ENCODE measurements at places on chromosomes 16 and 17.

GRCh38 chr17:1724351-1724868 is at the start of gene WDR81:
Gene WDR81, plus strand, starts transcription at chr17:1724704. Its CDS starts 256 bp downstream, at chr17:1724960.
- DNase-seq, result peak; percentile 87

GRCh38 chr17:76673729-76674128 is 30.2 kb upstream of the ST6GALNAC1 start:
- no peak for DNase-seq

- peak; percentile 78 for DNase-seq
Observed at GRCh38 chr17:78237401-78238012, 6.1 kb downstream of the TMEM235 start.

- no peak for DNase-seq
Observed at GRCh38 chr17:32917081-32917480, 10.9 kb upstream of the TMEM98 start.

DNA sequence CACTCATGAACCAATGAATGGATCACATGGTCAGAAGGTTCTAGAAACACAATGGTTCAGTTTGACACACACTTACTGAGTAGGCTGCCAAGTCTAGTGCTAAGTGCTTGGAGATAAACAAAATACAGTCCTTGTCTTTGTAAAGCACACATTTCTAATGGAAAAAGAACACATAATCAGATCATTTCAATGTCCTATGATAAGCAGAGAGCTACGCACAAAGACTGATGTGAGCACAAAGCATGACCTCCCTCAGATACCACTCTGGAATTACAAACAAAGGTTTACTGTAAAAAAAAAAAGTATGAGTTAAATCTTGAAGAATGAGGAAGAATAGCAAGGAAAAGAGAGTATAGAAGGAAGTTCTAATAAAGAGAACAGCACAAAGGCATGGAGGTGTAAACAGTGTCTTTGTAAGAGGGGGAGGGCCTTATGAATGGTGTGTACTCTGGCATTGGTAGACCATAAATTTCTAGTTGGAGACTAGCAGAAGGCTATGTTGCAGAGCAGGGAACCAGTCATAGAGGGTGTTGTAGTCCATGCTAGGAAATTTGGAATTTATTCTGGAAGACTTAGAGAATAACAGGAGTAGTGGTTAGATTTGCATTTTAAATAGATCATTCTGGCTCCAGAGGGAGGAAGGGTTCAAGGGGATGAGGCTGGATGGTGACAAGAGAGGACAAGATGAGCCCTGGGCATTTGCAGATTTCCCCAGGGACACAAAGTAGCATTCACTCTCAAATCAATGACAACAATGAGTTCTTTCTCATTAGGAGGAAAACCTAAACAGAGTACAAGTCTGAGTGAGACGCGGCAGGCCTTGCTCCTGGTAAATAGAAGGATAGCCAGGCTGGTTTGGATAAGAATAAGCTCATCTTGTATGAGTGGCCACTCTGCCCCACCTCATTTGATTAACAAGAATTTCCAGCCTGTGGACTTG is 468.0 kb downstream of the TOX3 start:
- DNase-seq, result peak; percentile 9

DNA sequence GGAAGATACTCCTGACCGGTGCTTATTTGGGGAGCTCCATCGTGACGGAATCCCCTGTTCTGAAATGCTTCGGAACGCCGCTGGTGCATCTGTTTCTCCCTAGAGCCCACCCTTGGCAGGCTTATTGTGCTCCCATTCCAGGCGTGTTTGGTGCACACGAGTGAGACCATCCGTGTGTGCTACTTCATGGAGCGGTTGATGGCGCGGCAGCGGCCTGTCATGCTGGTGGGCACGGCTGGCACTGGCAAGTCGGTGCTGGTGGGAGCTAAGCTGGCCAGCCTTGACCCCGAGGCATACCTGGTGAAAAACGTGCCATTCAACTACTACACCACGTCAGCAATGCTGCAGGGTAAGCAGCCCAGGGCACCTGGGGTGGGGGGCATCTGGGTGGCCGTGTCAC is 170.7 kb downstream of the DNAH9 start:
- DNase-seq, result no peak

GRCh38 chr17:17321356-17322025 is 18.3 kb downstream of the NT5M start:
- no peak for DNase-seq

- no peak for DNase-seq
Observed at GRCh38 chr17:61381537-61381936, 18.1 kb upstream of the TBX2 start.

- DNase-seq, result no peak
Observed at GRCh38 chr17:50177476-50177875, 11.7 kb downstream of the SGCA start.

DNA sequence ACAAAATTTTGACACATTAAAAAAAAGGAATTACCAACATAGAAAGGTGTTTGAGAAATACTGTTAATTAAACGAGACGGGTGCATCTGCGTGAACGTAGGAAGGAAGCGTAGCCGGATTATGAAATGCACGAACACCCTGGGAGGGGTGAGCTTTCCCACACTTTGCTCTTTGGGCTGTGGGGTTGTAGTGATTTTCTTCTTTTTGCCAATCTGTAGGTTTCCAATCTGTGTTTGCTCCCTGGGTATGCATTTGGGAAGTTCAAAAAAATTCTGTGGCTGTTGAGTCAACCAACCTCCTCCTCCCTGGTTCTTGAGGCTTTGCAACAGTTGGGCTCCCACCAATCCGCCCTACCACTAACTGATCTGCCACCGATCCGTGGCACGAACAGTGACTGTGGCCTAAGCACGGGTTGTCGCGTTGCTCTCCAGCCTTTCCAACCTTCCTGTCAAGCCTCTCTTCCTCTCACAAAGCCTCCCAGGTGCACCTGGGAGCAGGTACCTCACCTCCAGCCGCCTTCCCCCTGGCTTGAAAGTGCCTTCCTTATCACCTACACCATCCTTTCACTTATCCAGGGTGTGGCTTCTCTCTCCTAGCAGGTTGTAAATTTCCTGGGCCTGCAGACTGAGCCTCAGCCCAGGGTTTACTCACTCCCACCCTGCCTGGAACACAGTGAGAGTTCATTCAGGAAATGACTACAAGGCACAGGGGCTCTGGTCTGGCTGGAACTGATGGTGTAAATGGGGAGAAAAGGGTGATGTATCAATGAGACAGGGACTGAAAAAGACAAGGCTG is 16.6 kb downstream of the RTN4RL1 start:
- no peak for DNase-seq

GRCh38 chr16:77450790-77451487 is 16.1 kb upstream of the ADAMTS18 start:
- DNase-seq, result no peak

DNA sequence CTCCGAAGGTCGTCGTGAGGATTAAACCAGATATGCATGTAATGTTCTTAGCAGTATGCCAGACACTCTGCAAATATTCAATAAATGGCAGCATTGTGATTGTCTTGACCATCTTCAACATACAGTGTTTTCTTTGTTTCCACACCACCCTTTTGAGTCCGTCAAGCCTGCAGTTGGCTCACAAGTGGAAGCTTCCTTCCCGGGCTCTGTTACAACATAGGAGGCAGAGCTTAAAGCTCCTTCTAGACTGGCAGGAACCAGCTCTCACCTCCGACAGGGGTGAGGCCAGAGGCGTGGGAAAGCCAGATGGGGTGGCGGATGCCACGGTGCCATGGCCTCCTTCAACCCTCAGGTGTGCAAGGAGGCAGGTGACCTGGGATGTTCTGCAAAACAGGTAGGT is 138.3 kb downstream of the FOXL1 start:
- no peak for DNase-seq

DNA sequence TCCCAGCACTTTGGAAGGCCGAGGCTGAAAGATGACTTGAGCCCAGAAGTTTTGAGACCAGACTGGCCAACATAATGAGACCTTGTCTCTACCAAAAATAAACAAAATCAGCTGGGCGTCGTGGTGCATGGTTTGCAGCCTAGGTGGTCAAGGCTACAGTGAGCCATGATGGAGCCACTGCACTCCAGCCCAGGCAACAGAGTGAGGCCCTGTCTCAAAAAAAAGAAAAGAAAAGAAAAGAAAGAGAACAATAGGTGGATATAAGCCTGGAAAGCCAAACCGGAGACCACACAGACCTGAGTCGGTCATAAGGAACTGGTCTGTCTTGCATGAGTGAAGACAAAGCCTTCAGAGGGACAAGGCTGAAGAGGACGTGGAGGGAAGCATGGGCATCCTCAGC is 14.4 kb downstream of the ATP6V0D1 start:
- DNase-seq, result no peak

- no peak for DNase-seq
Observed at GRCh38 chr16:56005958-56006357, 130.8 kb upstream of the CES5A start.

DNA sequence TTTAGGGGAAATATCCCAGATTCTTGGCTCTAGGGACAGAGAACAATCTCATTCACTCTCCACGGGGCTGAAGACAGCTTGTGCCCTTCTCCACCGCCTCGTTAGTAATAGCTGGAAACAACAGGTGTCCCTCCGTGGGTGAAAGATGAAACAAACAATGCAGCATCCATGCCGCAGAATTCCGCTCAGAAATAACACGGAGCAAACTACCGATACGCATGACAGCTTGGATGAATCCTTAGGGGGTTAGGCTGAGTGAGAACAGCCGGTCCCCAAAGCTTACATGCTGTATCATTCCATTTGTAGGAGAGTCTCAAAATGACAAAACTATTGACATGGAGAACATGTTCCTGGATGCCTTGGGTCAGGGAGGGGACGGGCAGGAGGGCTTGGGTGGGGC is 29.4 kb upstream of the CACNG1 start:
- DNase-seq, result no peak

DNA sequence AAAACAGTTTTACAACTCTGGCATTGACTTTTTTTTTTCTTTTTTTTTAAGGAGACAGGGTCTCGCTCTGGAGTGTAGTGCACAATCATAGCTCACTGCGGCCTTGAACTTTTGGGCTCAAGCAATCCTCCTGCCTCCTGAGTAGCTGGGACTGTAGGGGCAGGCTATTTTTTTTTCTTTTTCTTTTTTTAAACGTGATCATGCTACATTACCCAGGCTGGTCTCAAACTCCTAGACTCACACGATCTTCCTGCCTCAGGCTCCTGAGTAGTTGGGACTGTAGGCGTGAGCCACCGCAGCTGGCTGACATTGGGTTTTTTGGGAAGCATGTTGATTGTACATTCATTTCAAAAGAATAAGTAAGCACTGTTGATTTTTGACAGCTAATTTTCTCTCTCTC is 32.1 kb downstream of the TNRC6A start:
- DNase-seq, result no peak

- no peak for DNase-seq
Observed at GRCh38 chr17:39115135-39115534, 36.3 kb downstream of the PLXDC1 start.

DNA sequence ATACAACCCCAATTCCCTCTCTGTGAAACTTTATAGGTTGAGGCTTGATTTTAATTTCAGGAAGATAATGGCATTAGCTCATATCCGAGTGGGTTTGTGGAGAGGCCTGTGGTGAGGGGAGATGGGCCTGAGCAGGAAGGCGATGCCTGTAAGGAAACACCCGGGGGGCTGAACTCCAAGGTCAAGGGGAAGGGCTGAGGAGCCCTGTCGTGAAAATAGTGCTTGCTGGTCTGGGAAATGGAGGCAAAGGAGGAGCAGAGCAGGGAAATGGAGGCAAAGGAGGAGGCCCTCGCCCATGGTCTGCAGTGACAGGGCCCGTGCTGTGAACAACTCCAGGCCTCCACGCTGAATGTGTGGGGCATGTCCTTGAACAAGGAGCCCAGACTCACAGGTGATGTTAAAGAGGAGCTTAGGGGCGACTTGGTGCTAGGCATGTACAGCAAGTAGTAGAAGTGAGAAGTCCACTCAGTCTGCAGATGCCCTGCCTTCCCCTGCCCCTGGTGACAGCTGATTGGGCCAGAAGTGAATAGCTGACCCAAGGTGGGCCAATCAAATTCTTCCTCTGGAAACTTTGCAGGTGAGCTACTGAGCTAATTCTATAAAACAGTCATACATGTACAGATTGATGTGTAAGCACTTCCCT is 38.1 kb downstream of the MRPS23 start:
- DNase-seq, result no peak

DNA sequence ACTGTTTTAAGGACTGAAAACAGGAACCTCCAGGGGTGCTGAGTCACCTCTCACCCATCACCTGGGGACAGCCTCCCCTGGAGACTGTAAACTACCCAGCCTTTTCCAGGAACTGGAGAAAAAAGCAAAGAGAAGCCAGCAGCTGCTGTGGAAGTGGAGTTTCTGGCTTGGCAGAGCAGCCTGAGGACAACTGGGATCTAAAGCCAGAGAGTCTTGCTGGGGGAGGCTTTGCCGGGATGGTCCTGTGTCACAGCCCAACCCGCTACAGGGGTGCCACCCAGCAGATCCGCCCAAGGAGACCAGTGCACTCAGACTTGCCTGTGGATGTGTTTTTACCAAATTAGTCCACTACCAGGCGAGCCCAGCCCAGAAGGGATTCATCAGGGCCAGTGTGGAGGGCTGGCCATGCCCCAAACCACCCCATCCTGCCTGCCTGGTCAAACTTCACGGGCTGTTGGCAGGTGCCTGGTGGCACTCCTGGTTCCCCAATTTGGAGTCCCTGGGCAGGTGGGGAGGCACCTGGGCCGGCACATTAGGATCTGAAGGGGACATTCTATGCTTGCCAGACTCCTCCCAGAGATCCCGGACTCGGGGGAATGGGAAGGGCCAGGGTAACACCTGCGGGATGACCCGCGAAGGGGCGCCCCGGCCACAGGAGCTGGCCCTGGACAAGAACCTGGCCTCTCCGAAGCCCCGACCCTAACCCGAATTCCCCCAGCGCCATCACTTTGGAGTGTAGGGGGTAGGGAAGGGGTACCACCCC is 771 bp downstream of the MSRB1 start:
- no peak for DNase-seq

DNA sequence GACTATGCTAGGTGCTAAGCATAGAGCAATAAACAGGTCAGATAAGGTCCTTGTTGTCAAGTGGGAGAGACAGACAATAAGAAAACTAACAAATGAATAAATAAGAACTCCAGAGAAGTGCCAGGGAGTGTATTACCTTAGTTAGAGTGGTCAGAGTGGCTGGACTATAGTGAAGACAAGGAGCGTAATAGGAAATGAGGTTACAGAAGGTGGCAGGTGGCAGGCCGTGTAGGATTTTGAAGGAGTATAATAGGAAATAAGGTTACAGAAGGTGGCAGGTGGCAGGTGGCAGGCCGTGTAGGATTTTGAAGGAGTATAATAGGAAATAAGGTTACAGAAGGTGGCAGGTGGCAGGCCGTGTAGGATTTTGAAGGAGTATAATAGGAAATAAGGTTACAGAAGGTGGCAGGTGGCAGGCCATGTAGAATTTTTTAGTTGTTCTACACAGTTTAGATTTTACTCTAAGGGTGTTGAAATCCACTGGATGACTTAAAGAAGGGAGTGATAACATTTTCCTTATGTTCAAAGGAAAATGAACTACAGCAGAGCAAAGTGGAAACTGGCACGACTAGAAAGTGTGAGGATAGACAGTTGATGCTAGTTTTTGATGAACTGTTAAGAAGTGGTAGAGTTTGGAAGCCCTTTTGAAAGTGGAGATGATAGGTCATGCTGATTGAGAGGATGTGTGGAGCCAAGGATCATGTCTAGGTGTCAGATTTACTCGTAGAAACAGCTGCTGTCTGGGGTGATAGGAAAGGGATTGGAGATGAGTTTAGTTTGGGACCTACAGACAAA is 3.6 kb upstream of the KRTAP3-1 start:
- no peak for DNase-seq
